ENCODE measurements at places on chromosomes 7 and 10.
A peak's percentile ranks its signal among the peaks of the same experiment; 100 is the strongest.

DNA sequence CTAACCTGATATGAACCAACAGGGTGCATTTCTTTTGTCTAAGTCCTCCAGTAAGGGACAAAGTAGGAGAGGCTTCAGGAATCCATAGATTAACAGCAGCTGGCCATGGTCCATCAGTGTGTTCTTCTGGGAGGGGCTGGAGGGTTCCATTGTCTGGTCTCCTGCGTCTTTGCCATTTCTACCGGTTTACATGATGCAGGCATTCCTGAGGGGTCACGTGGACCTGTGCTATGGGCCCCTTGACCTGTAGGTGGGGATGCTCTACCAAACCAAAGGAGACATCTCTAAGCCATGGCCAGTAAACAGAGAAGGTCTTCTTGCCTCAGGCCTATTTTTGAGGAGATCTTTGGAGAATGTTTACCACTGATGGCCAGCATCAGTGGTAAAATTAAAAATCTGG, 28.7 kb upstream of the HABP2 start:
- DNase-seq = no peak

DNA sequence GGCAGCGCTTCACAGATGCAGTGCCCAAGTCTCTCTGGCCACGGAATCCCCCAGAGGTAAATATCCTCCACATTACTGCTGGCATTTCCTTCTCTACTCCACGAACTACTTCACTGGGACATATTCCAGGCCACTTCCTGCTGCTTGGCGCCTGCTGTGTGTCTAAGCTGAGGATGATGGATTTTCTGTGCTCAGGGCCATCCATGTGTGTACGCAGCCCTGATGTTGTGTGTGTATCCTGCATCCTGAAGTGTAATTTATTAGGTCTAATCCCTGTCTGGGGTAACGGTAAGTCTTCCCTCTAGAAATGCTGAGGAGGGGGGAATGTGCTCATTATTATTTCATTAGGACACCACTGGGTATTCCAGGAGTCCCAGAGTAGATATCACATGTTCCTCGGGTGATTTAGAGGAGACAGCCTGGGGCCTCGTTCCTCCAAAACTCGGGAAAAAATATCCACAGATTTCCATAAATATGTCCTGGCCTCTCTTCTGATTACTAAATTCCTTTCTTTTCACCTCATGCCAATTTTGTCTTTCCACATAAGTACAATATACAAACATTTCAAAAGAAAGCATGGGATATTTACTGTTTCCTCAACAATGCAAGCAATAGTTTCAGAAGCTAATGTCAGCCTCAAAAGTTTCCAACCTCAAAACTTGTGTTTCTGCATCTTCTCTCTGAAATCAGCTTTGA, 25.5 kb upstream of the HABP2 start:
- no peak for DNase-seq

DNA sequence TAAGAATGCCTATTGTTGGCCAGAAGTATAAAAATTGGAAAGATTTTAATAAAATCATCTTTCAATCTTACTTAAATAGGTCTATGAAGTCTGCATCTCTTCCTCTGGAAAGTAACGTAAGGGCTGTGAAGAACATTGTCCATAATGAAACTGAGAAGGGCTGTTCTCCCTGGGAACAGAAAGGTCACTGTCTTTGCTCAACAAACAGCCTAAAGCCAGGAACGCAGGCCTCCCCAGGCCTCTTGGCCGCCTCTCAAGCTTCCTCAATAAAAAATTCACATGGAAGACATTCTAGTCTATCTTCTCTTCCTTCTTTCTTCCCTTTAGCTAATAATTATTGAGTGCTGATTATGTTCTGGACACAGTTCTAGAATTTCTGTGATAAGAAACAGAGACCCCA, 9.1 kb upstream of the IDI2 start:
- DNase-seq = no peak

DNA sequence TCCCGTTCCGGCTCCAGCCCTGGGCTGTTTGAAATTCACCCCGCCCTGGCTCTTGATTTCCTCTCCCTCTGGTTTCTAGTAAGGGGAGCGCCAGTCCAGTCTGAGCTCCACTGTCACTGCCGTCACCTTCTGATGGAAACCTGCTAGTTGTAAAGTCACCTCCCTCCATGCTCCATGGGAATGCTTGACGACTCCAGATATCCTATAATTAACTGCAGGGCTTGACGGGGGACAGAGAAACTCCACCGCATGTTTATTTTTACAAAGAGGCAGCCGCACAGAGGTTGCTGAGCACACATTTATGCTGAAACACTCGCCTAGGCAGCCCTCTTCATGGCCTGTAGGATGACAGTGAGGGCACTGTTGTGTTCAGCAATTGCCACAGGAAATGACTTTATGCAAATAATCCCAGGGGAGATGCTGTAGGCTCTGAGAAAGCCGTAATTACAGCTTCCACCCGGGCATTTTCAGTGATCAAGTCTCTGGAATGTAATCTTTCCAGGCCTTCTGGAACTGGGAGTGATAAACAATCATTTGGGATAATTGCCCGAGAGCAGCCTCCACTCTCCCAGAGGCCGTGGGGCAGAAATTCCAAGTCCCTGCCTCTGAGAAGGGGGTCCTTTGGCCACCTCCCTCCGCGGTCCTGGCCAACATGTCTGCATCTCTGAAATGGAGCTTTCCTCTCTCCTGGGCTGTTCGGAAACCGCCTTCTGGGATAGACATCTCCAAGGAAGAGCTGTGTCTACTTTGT, 300.5 kb downstream of the KLF6 start:
- DNase-seq = no peak

GRCh38 chr7:32158076-32158475, 87.9 kb upstream of the PDE1C start:
- no peak for DNase-seq

GRCh38 chr10:62689712-62690111, 114.8 kb upstream of the ADO start:
- DNase-seq = no peak

- peak; percentile 25 for DNase-seq
Measured at GRCh38 chr7:28096713-28097112, 83.9 kb downstream of the JAZF1 start.

DNA sequence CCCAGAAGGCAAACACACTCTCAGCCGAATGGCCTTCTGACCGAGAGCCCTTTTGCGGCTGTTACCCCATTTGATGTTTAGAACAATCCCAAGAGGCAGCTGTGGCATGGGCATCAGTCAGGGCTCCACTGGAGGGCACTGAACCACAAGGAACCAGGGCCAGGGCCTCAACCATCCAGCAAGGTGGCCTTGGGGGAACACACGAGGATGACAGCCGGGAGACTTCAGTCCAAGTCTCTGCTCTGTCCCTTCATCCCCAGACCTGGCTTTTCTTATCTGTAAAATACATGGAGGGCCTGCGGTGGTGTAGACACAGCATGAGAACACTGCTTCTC, 63.6 kb upstream of the INSIG1 start:
- DNase-seq = no peak

All from stimulated activated CD4-positive, alpha-beta T cell treated with anti-CD3 and anti-CD28 coated beads, Interleukin-2, amount 100 ng/mL, for 48 hours (primary cell).